ENCODE measurements at places on chromosomes 5 and 9.
A peak's percentile ranks its signal among the peaks of the same experiment; 100 is the strongest.

DNA sequence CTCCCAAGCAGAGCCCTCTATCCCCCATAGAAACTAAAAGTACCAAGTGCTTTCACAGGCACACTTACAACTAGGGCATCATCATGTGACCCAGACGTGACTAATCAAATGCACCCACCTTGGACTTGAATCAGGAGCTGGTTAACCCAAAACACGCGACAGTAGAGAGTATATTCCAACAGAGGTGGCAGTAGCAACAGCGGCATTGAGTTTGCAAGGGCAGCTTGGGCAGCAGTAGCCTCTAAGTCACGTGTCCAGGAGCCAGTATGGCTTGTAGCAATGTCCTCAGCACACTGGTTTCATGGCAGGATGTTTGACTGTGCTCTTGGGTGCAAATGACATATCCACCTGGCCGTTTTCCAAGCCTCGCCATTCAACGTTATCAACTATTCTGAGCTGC is 73.4 kb upstream of the DNAH5 start:
- DNase-seq = no peak

- DNase-seq = no peak
These were observed 2.9 kb upstream of the CCDC192 start for GRCh38 chr5:127700237-127700766.

DNA sequence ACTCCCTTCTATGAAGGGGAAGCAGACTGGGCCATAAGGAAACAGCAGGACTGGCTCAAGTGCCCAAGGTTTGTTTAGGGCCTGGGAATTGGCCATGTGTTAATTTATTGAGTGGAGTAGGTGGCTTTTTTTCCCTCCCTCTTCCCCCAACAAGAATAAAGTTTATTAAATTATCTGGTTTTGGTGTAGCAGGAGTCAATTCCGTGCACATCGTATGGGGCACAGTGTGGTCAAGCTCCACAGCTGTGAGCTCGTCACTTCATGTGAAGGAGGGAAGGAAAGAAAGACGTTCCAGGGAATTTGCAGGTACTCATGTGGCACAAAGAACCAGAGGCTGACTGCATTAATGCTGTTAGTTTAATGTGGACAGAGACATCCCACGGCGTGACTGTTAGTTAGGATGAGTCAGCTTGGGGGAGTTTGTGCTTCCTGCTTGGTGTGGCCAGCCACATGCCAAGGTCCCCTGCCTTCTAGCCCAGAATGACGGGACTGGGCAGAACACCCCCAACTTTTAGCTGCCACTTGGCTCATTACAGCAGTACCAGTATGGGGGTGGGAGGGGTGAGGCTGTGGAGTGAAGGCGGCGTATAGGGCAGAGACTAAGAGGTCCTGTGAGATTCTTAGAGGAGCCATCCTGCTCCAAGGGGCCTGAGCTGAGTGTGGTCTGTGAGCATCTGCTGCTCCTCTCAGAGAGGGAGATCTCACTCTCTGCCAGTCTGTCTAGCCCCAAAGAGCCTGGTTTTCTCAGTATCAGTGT is 33.2 kb downstream of the CSF1R start:
- peak; percentile 83 for DNase-seq

DNA sequence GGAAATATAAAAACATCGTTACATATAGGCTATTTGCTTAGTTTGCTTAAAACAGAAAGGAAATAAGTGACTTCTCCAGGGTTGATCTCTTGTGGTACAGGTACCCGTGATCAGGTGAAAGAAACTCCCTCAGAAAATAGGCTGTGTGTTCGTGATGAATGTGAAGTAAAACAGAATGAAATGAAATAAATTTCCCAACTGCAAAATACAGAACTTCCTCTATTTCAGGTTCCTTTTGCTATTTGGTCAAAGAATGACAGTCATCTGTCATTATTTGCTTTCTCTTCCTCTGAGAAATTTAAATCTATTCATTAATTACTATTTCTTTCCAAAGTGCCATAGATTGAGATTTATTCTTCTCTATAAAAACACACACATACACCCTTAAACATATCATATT is 408.1 kb downstream of the FAM170A start:
- DNase-seq = no peak

- DNase-seq = no peak
These were observed 6.6 kb upstream of the ARSI start for GRCh38 chr5:150309101-150309885.

GRCh38 chr5:177604116-177604521 is 4.2 kb downstream of the B4GALT7 start:
- no peak for DNase-seq

- DNase-seq = no peak
These were observed 86.1 kb upstream of the CEP78 start for GRCh38 chr9:78149702-78150291.

DNA sequence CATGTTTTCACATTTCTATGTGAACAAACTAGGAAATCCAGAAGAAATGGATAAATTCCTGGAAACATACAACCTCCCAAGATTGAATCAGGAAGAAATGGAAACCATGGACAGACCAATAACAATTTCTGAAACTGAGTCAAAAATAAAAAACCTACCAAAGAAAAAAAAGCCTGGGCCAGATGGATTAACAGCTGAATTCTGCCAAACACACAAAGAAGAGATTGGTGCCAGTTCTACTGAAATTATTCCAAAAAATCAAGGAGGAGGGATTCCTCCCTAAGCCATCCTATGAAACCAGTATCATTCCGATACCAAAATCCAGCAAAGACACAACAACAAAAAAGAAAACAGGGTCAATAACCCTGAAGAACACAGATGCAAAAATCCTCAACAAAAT is 166.9 kb upstream of the FBXL7 start:
- DNase-seq = no peak

DNA sequence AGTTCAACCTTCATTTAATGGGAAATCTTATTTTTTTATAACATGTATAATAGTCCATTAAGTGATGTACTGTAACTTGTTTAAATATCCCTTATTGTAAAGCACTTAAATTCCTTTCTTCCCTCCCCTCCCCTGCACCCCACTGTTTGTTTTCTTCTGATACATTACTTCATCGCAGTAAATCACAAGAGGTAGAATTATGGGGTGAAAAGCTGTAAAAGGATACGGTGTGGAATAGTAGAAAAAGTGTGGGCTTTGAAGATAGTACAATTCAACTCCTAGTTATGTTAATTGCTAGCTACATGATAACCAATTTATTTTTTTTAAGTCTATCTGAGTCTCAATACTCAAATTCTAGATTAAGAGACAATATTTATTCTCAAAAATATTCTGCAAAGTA is 41.9 kb upstream of the MACIR start:
- DNase-seq = no peak

GRCh38 chr5:153987301-153987700 is 51.4 kb downstream of the FAM114A2 start:
- no peak for DNase-seq

- DNase-seq = peak; percentile 50
These were observed 36.8 kb upstream of the NEK6 start for GRCh38 chr9:124220946-124221451.

DNA sequence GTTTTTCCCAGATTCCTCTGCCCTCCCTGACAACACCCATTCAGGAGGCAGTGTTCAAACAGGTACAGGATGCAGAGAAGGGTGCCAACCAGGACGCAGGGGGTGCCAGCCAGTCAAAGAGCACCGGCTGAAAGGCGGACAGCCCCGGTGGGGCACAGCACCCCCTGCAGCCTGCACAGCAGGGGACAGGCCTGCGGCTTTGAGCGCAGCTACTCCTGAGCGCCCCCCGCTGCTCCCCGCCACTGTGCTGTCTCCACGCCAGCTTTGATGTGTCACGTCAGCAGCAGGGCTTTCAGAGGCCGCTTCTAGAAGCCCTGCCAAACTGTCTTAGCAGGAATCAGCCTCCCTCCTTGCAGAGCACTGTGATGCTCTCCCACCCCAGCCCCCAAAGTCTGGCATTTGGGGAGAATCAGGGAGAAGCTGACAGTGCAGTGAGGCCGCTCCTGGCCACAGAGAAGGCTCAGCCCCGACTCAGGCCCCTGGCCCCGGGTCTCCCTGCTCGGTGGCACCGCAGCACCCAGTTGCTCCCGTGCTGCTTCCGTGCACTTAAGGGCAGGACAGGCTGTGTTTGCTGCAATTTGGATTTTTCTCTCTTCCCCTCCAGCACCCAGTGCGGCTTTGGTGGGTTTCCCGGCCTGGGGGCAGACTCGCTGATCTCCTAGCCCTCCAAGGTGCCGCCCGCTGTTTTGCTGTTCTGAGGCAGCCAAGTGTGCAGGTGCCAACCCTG is 20.3 kb downstream of the AK8 start:
- DNase-seq = peak; percentile 52

DNA sequence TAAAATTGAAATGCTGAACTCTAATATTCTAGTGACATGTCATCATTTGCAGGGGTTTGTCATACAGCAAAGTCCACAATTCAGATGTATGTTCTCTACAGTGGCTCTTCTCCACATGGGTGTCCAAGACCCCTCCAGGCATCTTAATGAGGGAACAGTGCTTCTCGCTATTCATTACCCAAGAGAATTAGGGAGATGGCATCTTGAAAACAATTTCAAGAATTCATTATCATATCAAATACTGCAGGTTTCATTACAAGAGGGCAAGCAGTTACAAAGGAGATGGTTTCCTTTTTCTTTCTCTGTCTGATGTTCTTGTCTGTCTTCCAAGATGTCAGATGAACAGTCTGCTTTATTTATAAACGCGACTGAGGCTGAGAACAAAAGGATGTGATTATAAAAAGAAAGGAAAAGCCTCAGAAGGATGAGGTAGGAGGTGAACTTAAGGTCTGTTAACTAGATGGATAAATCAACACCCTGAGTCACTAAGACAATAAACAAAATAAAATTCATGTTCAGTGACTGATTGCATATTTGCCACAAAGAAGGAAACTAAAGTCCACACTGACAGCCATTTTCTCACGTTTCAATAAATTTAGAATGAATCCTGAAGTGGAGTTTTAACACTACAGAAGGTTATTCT is 326.7 kb upstream of the EFNA5 start:
- peak; percentile 66 for DNase-seq

- DNase-seq = no peak
These were observed 59.0 kb upstream of the DPYSL3 start for GRCh38 chr5:147568710-147569406.

- peak; percentile 50 for DNase-seq
These were observed 88.5 kb downstream of the FAM174A start for GRCh38 chr5:100623719-100624118.

DNA sequence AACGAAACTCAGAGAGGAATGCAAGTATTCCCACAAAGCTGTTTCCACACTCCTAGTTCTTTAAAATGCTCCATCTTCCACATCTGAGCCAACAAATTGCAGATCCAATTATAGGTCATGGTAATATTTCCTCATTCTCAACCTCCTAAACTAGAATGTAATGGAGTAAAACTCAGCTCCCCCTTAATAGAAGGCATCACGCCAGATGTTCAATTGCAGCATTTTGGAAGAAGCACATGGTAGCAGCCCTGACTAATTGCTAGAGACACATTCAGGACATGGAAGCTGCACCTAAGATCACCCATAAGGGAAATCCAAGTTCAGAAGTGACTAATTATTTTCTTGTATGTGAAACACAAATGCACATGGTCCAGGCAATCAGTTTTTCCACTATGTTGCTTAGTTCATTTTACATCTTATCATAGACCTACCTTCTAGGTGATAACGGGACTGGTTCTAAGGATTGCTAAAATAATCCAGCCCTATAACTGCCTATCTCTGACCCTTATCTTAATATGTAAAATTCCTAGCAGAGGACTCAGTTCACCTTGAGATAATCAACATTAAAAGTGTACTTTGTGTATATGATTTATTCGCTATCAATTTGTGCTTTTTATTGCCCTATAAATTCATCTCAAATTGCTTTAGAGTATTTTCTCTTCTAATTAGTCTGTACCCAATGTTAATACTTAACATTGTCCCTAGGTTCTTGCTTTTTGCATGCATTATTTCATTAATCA is 75.1 kb downstream of the GABRB2 start:
- no peak for DNase-seq

DNA sequence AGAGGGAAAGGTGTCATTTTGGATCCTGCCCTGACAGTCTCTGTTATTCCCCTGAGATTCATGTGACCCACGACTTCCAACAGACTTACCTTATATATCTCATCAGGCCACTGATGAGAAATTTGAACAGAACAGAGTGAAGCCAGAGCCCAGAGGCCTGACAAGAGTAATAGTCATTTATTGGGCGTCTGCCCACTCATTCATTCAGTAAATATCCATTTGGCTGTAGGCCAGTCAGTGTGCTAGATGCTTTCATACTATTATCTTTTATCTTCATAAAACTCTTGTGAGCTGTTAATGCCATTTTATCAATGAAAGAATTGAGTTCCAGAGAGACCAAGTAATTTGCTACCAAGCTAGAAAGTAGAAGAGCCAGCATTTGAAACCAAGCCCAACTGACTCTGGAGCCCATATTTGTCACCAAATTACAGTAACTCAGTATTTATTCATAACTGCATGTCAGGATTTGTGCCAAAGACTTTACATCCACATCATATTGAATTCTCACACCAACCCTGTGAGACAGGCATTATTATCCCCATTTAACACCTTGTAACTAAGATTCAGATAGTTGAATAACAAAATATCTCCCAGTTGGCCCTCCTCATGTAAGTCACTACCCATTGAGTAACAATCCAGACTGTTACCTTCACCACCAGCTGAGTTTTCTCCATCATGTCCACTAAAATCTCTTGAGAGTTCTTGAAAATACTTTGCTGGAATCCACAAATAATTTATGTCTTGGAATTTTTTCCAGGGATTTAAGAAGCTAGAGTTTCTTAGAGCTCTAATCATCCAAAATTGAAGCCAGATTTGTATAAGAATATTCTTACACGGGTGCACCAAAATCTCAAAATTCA is 2.5 kb downstream of the PTPDC1 start:
- peak; percentile 85 for DNase-seq
